ENCODE measurements at places on chromosomes 3 and 15.
A peak's percentile ranks its signal among the peaks of the same experiment; 100 is the strongest.

DNA sequence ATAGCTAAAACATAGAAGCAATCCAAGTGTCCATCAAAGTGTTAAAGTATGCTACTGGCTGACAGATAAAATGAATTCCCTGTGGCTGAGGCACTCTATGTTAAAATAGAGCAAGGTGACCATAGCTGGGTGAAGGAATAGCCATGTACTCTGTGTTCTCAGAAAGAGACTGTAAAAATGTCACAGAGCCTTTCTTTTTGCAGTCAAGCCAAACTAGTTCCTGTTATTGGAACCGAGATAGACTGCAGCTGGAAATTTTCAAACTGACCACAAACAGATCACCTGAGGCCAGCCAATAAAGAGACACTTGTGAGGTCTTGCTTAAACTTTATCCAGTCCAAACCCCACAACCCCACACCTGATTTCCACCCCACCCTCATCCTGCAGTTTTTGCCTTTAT lies 422.8 kb upstream of the NAALADL2 start:
- no peak for DNase-seq

DNA sequence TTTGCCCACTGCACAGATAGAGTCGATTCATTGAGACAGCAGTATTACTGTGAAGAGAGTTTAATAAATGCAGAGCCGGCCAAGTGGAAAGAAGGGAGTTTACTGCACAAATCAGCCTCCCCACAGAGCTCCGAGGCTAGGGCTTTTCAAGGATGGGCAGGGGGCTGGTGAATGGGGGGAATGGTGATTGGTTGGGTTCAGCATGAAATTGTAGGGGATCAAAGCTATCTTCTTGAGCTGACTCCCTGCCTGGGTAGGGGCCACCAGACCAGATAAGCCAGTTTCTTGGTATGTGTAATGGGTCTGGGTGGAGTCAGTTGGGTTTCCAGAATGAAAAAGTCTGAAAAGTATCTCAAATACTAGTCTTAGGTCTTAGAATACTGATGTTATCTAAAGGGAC lies 66.6 kb downstream of the SYNPR start:
- DNase-seq, result no peak

- peak; percentile 69 for DNase-seq
Observed at GRCh38 chr3:171878461-171879225, 35.5 kb downstream of the TMEM212 start.

DNA sequence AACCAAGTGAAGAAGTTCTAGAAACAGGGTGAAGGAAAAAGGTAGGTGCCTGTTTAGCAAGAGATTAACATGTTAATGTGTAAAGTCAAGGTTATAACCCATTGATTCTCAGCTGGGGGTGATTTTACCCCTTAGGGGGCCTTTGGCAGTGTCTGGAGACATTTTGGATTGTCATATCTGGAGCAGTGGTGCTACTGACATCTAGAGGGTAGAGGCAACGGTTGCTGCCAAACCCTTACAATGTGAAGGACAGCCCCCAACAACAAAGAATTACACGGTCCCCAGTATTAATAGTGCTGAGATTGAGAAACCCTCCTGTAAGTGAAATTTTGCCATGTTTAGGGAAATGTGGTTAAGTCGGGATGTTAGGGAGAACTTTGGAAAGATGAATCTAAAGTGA lies 74.7 kb downstream of the CRYBG3 start:
- no peak for DNase-seq

DNA sequence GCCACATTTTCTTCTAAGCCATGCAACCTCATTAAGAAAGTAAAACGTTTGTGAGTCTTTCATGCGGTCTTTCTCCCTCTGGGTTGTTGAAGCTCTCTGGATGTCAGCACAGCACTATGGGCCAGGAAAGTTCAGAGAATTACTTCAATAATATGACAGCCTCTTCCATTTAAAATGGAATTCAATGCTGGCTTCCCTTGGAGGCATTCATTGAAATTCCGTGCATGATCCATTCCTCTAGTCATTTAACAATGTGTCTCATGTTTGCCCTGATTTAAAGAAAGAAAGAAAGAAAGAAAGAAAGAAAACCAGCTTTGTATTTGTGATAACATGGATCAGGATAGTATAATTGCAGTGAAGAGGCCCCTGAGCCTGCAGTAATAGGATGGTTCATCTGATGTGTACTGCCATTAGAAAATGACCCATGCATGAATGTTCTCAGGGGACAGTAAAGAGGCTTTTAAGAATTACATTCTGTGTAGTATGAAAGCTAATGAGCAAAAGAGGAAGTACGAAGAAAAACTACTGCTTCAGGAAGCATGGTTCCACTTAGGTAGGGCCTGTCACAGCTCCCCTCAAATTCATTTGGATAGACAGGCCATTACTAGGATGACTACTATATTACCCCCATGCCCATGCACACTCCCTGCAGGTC lies 146.0 kb downstream of the ARPP21 start:
- DNase-seq, result no peak

GRCh38 chr15:88262064-88262463 lies 5.5 kb upstream of the NTRK3 start:
- no peak for DNase-seq

DNA sequence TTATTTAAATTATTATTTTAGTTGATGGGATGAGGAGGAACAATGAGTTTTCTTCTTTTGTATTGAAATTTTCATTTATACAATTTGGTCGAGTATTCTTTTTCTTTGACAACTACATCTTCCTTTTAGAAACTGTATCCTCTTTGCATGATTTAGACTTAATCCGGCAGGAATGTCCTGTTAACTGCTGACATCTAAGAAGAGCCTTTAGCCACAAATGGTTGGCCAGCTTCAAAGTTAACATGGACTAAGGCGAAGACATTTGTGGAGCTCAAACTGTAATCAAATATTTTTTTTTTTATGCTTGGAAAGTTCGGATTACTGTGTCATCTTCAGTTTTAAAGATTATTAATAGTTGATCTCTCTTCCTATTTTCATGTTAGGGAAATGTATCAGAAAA lies 43.2 kb downstream of the RIOX2 start:
- no peak for DNase-seq

GRCh38 chr15:88841236-88841635 lies 38.0 kb downstream of the ACAN start:
- no peak for DNase-seq

- DNase-seq, result no peak
Observed at GRCh38 chr15:101114166-101114565, 137.7 kb downstream of the CHSY1 start.

DNA sequence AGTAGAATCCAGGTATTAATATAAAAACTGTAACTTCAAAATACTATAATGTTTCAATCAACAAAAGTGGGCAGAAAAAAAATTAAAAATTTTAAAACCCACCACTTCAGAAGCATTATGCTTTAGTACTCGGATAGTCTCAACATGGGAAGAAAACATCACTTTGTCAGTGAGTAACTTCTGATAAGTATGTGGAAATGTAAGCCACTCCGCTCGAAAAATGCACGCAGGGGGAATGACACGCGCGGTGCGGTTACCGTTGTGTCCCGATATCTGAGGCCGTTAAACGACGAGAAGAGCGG lies 656 bp downstream of the NGLY1 start:
- DNase-seq, result no peak

GRCh38 chr15:56883088-56883487 lies 35.4 kb upstream of the TCF12 start:
- DNase-seq, result no peak

- DNase-seq, result peak; percentile 3
Observed at GRCh38 chr15:48265135-48265534, 59.0 kb downstream of the SLC12A1 start.

DNA sequence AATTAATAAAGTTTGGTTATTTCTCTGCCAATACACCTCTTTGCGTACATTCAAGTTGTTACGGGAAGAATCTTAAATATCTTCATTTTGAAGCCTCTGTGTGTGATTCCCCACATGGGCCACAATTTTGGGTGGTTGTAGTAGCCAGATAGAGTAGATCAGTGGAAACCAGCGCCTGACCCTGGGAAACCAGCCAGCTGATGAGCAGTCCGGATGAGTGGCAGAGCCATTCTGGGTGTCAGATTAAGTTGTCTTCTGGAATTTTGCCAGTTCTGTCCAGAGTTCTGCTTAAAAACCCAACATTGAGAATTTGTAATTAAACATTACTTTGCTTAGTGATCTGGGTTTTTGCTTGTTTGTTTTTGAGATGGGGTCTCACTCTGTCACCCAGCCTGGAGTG lies 49.7 kb downstream of the MRPS25 start:
- DNase-seq, result no peak

- DNase-seq, result peak; percentile 51
Observed at GRCh38 chr3:110307065-110307809, 764.4 kb upstream of the NECTIN3 start.

- DNase-seq, result no peak
Observed at GRCh38 chr3:62372621-62373041, 719 bp downstream of the FEZF2 start.

DNA sequence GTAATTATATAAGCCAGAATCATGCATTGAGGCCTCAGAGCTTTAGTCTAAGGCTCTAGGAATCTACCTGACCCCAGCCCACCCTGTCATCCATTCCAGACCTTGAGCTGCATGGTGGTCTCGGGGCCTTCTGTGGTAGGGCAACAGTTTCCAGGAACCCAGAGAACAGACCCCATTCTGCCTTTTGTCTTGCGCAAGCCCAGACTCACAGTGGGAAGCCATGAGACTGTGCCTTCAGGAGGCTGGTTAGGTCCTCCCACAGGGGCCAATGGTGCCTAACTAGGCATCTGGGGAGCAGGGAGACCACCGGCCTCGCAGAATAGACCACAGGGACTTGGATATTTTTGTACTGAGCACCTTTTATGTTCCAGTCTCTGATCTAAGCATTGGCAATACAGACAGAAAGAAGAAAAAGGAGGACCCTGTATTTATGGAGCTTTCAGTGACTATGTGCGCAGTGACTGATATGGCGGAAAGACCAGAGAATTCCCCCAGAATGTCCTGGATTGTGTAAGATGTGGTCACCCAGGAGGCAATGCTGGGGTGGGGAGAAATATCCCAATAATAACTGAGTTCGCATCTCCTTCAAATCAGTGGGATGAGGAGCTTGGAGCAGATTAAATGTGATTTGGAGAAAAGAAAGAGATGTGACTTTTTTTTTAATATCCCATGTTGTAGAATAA lies 40.1 kb downstream of the MCF2L2 start:
- no peak for DNase-seq

- DNase-seq, result no peak
Observed at GRCh38 chr3:8712045-8712907, 21.3 kb upstream of the CAV3 start.

DNA sequence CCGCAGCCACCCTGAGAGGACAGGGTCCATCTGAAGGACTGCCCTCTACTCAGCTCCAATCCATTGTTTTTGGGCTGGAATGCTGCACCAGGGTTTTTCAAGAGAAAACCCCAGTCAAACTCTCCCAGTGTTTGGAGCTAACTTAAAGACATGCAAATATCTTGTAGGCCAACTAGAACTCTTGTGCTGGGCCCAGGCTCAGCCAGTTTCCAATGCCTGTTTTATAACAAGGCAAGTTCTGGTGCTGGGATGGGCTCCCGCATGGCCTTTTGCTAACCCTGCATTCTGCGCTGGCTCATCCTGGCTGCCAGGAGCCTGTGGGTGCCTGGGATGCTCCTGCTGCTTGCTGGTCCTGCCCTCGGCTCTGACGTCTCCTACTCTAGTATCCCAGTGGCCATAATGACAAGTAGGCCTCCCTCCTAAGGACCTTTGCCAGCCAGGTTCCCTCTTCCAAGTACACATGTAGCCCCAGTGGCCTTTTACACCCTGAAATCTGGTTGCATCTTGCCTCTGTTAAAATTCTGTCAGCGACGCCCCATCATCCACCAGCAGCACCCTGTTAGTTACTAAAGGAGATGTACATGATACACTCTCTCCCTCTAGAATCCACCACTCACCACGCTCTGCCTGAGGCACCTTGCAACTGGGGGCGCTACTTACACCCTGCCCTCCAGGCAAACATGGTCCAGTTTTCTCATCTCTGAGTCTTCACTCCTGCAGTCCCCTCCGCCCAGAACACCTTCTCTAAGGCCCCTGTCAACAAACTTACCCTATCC lies 30.5 kb upstream of the RAB6B start:
- DNase-seq, result no peak

- no peak for DNase-seq
Observed at GRCh38 chr3:33426068-33426467, 14.1 kb downstream of the UBP1 start.

GRCh38 chr3:57331078-57331610 lies 38.7 kb upstream of the ASB14 start:
- DNase-seq, result no peak

DNA sequence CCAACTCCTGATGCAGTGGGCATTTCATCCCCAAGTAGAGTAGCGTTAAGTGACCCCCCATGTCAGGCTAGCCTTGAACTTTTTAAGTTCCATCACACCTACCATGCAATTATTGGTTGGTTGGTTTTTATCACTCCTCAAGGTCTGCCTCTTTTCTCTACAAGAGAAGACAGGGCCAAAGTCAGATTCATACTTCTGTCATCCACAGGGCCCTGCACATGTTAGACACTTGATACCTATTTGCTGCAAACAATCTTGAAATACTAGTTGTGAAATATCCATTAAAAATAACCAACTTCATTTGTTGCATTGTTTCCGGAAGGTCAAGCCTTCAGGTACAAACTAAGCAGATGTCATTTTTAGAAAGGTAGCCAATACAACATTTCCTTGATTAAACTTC lies 1.2 kb downstream of the CMSS1 start:
- DNase-seq, result no peak

- peak; percentile 100 for DNase-seq
Observed at GRCh38 chr15:49848282-49848724, 227.5 kb downstream of the DTWD1 start.

DNA sequence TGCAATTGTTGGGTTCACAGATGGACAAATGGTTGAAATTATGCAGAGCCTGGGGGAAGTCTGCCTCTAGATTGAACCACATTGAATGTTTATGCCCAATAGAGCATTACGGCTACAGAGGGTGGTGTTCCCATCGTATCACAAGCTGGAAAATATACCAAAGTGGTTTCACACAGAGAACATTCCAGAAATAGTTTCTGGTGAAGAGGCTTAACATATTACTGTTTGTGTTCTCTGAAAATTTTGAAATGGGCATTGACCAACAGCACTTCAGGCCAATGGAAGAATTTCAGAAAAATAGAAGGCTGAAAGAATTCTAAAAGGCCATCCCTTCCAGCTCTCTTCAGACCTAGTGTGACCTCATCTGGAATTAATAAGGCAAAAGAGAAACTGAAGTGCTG lies 203.9 kb downstream of the NEK10 start:
- DNase-seq, result peak; percentile 89

DNA sequence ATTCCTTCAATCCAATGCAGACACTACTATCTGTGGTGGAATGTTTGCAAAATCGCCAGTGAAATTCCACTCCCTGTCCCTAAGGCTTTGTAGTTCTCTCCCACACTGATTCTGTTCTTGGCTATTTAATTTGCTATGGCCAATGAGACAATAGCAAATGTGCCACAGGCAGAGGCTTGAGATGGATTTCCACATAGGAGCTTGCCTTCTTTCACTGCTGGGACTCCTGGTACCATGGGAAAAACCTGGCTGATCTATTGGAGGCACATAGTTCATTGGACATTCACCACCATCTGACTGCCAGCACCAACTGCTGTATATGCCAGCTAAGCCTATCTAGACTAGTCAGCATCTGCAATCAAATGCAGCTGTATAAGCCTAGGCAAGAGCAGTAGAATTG lies 103.8 kb downstream of the NR1D2 start:
- DNase-seq, result peak; percentile 26

GRCh38 chr3:87120881-87121280 lies 106.2 kb upstream of the CHMP2B start:
- no peak for DNase-seq

GRCh38 chr3:23735062-23735461 lies 70.7 kb upstream of the UBE2E1 start:
- no peak for DNase-seq
